ENCODE measurements at places on chromosomes 1 and 21.

DNA sequence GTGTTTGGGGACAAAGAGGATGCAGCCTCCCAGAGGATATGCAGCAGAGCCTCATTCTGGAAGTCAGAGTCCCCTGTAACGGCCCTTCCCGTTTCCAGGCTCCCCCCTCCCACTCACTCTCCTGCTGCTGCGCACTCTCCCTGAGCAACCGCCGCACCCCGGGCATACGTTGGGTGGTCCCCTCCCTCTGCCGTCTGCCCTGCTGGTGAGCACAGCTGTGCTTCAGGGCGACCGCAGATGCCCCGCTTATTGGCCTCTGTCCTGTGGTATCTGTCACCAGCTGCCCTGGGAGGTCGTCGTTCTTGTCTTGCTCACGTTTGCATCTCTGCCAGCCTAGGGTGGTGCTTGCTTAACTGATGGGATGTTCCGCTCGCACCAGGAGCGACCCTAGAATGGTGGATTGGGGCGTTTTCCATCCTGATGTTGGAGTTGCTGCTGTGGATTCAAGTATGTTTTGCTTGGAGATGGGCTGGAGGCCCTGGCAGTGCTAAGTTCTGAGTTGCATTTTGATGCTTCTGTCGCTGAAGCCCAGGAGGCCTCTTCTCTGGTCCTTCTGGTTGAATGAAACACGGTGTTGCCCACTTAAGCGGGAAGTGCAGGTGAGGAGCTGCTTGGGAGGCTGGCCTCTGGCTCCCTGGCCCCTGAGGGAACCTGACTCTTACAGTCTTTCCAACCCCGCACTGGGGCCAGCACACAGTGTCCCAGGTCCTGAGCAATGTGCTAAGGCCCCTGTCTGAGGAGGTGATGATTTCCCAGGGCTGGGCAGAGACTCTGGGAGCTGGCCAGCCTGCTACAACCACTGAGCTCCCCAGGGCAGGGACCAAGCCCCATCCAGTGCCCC lies 3.2 kb downstream of the TMEM201 start:
- DNase-seq: no peak

- no peak for DNase-seq
Measured at GRCh38 chr1:152673016-152673415, 2.1 kb upstream of the LCE2C start.

DNA sequence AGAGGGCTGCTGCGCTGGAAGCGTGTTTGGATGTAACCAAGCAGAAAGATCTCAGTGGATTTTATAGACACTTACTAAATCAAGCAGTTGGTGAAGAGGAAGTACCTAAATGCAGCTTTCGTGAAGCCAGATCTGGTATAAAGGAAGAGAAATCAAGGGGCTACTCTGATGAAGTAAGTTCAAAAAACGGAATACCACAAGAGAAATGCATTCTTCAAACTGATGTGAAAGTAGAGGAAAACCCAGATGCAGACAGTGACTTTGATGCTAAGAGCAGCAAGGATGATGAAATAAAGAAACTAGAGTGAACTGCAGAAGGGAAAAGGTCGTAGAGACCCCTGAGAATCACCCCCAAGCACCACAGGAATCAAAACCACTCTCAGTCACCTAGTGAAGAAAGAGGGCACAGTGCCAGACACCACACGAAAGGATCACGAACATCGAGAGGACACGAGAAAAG lies 40.8 kb upstream of the NEXN start:
- DNase-seq: peak; percentile 1

- no peak for DNase-seq
Measured at GRCh38 chr1:59499273-59499942, 202.5 kb downstream of the FGGY start.

- DNase-seq: peak; percentile 67
Measured at GRCh38 chr1:244077473-244078220, 26.6 kb downstream of the ZBTB18 start.

- DNase-seq: no peak
Measured at GRCh38 chr21:39555911-39556590, 56.7 kb upstream of the B3GALT5 start.

- DNase-seq: no peak
Measured at GRCh38 chr1:145695821-145696629, 11.1 kb downstream of the PDZK1 start.

GRCh38 chr1:10767282-10767681 lies 29.2 kb downstream of the CASZ1 start:
- no peak for DNase-seq

- DNase-seq: no peak
Measured at GRCh38 chr1:9086045-9086444, 16.6 kb upstream of the SLC2A5 start.

DNA sequence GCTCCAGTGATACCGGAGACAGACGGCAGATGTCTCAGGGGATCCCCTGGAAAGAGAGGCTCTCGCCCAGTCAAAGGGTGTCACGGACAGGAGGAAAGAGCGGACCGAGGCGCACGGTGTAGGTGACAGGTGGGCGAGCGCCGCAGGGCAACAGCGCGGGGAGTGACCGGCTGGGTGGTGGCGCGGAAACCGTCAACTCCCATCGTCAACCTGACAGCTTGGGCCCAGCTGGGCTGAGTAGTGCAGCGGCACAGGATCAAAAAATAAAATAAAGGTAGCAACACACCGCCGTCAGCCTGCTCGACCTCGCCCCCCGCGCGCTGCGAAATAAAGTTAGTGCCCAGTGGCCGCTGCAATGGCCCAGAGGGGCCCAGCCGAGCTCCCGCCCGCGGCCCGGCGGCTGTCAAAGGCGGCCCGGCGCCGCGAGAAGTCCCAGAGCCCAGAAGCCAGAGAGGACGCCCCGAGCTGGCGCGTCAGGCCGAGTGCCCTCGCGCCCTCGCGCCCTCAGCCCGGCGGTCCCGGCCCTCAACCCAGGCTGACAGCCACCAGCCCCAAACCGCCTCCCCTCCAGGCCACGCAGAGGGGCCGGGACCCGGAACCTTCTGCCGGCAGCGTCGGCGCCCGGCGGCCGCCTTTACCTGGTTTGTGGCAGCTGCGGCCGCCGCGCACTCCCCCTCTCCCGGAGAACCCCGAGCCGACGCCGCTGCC lies at the start of gene LYST:
LYST (minus strand) TSS at position 702 of the 708 bp plus-strand sequence. CDS start 36,489 bp downstream, outside the sequence.
- DNase-seq: no peak

GRCh38 chr1:209198961-209199750 lies 384.4 kb upstream of the CAMK1G start:
- DNase-seq: no peak

GRCh38 chr1:201192261-201192788 lies 1.7 kb downstream of the IGFN1 start:
- DNase-seq: no peak

- DNase-seq: no peak
Measured at GRCh38 chr1:32733582-32734321, 31.2 kb upstream of the SYNC start.

DNA sequence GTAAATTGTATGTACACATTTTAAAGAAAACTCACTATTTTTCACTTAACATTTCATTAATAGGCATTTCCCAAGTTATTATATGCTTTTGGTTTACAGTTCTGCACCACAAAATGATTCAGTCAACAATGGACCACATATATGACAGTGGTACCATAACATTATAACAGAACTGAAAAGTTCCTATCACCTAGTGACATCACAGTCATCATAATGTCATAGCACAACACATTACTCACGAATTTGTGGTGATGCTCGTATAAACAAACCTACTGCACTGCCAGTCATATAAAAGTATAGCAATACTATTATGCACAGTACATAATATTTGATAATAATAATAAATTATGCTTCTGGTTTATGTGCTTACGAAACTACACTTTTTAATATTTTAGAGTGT lies 30.9 kb downstream of the DNAI4 start:
- no peak for DNase-seq

DNA sequence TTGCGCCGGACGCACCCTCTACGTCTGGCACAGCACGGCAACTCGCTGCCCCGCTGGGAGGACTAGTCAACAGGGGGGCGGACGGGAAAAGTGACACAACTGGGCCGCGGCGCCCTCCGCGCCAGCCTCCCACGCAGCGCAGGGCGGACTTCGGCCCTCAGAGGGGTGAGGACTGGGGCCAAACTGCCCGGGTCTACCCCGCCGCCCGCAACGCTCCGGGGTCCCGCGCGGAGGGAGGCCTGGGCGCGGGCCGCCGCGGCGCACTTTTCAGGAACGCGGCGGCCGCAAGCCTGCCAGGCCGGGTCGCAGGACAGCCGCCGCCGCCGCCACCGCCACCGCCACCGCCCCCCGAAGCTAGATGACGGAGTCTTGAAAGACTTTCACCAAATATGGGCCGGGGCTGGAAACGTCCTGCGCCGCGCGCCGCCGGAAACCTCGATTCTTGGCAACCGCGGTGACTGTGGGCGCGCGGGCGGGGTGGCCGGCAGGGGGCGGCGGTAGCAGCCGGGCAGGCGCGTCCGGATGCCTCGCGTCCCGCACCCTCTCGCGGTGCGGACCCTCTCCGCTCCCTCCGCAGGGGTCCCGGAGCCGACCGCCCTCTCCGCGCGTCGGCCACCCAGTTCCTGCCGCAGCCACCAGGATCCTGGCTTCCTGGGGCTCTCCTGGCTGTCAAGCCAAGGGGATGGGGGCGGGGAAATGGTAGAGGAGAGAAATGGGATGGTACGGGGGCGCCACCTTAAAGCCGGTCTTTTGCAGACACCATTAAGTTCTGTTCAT lies 3.7 kb upstream of the CCN1 start:
- DNase-seq: no peak

DNA sequence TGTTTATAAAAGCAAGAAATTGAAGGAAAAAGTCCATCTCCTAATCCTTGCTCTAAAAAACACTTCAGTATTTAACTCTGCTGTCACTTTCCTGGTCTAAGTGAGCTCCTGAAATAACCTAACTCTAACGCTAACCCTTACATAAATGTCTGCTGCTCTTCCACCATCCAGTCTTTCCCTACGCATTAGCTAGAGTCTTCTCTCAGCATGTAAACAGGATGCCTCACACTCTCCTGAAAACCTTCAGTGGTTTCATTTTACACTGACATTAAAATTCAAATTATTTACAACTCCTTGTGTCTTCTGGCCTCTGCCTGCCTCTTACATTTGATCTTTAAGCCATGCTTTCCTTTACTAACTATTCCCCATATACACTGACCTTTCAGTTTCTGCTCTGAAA lies 697.6 kb upstream of the CXADR start:
- DNase-seq: no peak

DNA sequence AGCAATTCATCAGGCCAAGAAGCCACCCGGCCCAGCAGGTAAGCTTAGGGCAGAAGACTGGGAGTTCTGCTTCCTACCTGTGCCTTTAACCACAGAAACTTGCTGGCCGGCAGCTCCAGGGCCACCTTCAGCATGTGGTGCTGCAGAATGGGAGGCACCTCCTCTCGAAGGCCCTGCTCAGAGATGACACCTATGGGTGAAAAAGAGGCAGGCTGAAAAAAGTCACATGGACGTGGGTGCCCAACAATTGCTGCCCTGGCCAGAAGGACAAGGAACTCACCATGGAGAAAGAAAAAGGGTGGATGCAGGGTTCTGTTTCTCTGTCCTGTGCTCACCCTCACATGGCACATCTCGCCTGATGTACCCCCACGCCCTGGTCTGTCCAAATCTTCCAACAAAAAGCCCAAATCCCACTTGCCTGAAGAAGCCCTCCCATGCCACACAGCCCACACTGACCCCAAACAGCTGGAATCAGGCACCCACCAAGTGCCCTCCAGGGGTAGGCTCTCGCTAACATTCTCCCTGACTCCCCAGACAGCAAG lies 33.0 kb downstream of the URB1 start:
- peak; percentile 11 for DNase-seq

DNA sequence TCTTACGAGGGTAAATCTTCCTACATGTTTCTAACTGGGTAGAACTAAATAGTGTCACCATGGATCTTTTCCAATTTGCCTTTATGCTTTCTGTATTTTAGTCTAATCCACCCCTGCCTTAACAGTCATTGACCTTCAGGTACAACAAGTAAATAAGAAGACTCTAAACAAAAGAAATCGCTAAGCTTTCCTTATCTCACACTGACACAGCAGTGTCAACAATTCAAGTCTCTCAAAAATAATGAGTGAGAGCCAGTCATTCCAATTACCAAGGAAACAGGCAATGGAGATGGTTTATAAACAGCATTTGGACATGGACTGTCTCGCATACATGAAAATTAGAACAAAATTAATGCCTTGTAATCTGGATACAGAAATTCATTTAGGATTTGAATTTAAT lies 365.8 kb downstream of the VAV3 start:
- no peak for DNase-seq

- DNase-seq: no peak
Measured at GRCh38 chr1:199463521-199464127, 563.9 kb upstream of the NR5A2 start.

DNA sequence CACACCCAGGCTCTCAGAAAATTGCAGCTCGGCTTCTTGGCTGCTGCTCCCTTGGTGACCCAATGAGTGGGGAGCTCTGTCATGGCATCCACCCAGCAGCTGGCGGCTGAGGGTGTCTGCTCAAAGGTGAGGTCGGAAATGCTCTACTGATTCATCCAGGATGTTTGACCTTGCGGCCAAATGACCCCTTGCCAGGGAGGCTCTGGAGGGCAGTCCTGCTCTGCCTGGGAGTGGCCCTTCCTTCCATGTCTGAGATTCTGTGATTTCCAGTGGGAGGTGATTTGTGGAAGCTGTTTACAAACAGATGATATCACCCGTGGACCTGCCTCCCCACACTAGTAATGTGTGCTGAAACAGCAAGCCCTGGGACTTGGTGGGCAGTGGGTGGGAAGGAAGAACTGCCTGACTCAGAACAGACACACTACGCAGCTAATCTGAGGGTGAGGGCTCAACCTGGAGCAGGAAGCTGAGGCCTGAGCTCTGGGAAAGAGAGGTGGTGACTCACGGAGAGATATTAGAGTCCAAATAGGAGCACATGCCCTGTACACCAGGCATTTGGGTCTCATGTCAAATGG lies 3.0 kb downstream of the CRCT1 start:
- DNase-seq: no peak

DNA sequence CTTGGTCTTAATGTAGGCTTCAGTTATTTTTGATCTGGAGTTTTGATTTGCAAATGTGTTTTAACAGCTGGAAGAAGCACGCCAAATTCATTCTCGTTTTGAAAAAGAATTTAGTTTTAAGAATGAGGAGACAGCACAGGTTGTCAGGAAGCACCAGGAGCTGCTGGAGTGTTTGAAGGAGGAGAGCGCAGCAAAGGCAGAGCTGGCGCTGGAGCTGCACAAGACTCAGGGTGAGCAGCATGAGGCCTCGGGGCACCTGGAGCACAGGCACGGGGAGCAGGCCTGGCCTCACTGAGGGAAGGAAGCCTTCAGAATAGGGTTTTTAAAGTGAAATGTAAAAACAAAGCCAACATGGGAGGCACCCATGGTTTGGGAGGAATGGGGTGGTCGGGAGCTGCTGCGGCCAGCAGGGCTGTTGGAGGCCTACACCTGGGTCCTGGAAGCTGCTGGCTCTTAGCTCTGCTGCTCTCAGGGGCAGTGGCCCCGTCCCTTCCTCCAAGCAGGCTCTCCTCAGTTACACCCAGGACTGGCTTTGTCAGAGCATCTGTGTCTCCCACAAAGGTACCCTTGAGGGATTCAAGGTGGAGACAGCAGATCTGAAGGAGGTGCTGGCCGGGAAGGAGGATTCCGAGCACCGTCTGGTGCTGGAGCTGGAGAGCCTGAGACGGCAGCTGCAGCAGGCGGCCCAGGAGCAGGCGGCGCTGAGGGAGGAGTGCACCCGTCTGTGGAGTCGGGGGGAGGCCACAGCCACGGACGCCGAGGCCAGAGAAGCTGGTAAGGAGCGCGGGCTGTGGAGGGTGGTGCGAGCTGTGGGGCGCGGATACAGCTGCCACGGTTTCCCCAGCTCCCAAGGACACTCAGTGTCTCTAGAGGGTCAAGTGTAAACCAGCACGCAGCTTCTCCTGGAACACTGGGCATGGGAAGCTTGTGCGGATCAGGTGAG lies 66.9 kb downstream of the PCNT start:
- no peak for DNase-seq
